Upper lobe of left lung (tissue), 6 donors: ENCODE measurements at places on chromosomes 12 and 14. TPM values are rescaled to one million over a fixed set of nuclear protein-coding genes. Genes with fewer than 3 reads are reported as not detected.

Gene FERMT2
- total RNA-seq: 58.1 TPM

Gene TAS2R42
- total RNA-seq: not detected

Gene CEBPE
- total RNA-seq: not detected

Gene OR6C74
- not detected for total RNA-seq

Gene INSM2
- not detected for total RNA-seq

Gene TMPRSS12
- not detected for total RNA-seq

Gene COX14
- 69.6 TPM for total RNA-seq

Gene KSR2
- 2.1 TPM for total RNA-seq

Gene AQP6
- total RNA-seq: 0.33 TPM

Gene LALBA
- not detected for total RNA-seq

Gene CACNA1C
- 9.8 TPM for total RNA-seq

Gene KRT77
- total RNA-seq: not detected
